ENCODE measurements at places on chromosomes 6 and 20. TPM values are rescaled to one million over a fixed set of nuclear protein-coding genes. Genes with fewer than 3 reads are reported as not detected.

DNA sequence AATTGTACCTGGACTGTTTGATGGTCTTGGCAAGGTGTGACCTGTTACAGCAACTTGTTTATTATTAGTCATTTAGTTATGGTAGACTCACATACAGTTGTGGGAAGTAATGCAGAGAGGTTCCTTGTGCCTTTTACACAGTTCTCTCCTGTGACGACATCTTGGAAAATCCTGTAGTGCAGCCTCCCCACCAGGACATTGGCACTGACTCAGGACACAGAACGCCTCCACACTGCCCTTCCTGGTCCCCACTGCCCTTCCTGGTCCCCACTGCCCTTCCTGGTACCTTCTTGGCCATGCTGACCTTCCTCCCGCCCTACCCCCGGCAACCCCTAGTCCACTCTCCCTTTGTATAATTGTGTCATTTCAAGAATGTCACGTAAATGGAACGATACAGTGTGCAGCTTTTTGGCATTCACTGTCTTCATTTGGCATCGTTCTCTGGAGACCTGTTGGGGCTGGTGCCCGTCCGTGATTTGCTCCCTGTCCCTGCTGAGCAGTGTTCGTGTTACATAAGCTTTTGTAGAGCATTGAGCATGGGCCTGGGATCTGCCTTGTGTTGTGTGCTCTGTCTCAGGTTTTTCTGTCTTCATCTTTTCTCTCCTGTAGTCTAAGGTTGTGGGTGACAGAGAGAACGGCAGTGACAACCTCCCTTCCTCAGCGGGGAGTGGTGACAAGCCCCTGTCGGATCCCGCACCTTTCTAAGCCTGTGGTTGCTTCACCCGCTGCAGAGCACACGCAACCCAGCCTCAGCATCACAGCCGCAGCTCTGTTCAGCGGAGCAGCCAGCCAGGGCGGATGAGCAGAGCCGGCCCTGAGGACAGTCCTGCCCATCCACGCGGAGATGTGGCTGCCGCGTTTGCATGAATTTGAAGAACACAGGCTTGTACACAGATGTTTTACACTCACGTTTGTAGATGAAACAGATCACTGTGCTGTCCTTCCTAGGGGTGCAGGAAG lies 5.4 kb upstream of the DNAJC5 start:
- no peak for DNase-seq

The SOBP gene
- 1.5 TPM for total RNA-seq

The TRDN gene
- 9.1 TPM for total RNA-seq

DNA sequence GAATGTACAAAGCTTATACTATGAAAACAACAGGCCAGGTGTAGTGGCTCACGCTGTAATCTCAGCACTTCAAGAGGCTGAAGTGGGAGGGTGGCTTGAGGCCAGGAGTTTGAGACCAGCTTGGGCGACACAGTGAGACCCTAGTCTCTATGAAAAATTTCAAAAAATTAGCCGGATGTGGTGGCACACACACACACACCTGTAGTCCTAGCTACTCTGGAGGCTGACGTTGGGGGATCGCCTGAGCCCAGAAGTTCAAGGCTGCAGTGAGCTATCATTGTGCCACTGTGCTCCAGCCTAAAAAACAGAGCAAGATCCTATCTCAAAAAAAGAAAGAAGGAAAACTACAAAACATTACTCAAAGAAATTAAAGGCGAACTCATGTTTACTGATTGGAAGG lies 7.3 kb upstream of the ASF1A start:
- DNase-seq = no peak

The ZBTB46 gene
- 42.1 TPM for total RNA-seq

GRCh38 chr6:7085911-7086310 lies 21.9 kb upstream of the RREB1 start:
- DNase-seq = no peak

DNA sequence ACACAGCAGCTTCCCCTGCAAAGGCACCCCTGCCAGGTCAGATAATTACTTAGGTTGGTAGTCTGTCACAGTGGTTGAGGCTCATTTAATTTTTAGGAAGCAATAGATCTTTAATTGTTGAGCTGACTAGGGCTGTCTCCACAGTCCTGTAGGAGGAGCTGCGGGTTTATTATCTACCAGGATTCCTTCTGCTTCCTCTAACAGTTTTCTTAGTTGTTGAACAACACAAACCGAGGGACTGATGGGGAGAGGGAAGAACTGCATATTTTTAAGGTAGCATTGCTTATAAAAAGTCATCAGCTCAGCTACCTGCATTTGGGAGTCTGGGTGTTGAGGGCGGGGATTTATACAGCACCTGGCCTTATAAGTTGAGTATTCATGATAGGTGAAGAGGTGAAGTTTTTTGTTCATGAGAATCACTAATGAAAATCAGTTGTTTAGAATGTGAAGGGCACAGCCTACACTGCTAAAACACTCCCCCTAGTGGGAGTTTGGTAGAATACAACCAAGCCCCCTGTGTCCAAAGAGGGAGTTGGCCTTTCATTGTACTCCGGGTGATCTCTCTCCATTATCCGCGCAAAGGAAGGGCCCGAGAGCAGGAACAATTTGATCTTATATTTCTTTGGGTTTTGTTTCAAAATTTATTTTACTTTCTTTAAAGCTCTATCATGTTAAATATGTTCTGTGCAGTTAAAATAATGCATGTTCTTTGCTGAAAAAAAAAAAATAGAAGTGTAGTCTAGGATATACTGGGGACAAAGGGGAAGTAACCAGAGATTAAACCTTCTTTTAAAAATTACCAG lies 69.6 kb downstream of the SSR1 start:
- DNase-seq = peak; percentile 71

The CLPSL2 gene
- total RNA-seq = not detected

GRCh38 chr20:50580016-50580747 lies 70.0 kb downstream of the PTPN1 start:
- peak; percentile 72 for DNase-seq

The GSTA1 gene
- 1.1 TPM for total RNA-seq

The OR5V1 gene
- not detected for total RNA-seq

The HLA-B gene
- total RNA-seq = 301 TPM

- DNase-seq = no peak
Observed at GRCh38 chr20:47561180-47561579, 59.5 kb downstream of the NCOA3 start.

The ARMC12 gene
- total RNA-seq = 0.69 TPM

The SSTR4 gene
- not detected for total RNA-seq

DNA sequence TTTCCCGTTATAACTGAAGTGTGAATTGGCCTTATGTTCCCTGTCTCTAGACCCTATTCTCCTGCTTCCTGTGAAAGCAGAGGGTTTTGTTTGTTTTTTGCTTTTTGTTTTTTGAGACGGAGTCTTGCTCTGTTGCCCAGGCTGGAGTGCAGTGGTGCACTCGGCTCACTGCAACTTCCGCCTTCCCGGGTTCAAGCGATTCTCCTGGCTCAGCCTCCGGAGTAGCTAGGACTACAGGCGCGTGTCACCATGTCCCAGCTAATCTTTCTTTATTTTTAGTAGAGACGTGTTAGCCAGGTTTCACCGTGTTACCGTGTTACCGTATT lies 674 bp upstream of the GNMT start:
- DNase-seq = no peak

DNA sequence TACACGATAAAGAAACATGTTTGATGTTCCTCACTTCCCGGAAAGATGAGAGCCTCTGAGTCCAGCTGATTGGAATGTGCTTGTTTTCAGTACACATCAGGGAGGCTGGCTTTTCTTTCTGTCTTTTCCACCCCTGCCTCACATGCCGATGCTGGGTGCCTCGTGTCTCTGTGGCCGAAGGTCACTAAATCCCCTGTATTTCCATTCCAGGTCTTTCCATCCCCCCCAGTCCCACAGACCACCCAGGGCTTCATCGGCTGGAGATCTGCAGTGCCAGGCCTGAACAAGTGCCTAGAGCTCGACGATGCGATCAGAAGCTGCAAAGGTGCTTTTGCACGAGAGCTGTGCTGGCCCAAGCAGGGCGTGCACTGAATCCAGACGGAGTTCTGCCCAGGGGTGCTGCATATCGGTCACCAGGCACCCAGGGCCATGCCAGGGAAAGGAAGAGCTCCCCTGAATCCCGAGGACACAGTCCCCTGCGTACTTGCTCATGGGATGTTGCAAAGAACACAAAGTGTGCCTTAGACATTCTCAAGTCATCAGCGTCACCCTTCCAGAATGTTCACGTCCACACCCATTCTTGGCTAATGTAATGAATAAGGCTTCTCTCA lies 67.9 kb downstream of the ANKRD60 start:
- no peak for DNase-seq

GRCh38 chr6:132020138-132020581 lies 69.0 kb upstream of the CCN2 start:
- DNase-seq = no peak

GRCh38 chr6:126148853-126149252 lies 162.5 kb downstream of the TRMT11 start:
- DNase-seq = no peak
